ENCODE measurements at places on chromosomes 2 and 18. TPM values are rescaled to one million over a fixed set of nuclear protein-coding genes. Genes with fewer than 3 reads are reported as not detected.

- no peak overlapping the region for H3K4me3 ChIP-seq
- no peaks in the 10 kb centered on the region for H3K4me1 ChIP-seq
- no peaks in the 10 kb centered on the region for H3K27me3 ChIP-seq
- no peaks in the 10 kb centered on the region for H3K36me3 ChIP-seq
These were observed 71.7 kb upstream of the WDR75 start for GRCh38 chr2:189369566-189369965.

GRCh38 chr2:239466755-239467271 lies 66.0 kb upstream of the HDAC4 start:
- no peaks in the 10 kb centered on the region for H3K36me3 ChIP-seq
- no peak for DNase-seq
- H3K4me1 ChIP-seq, result no peaks in the 10 kb centered on the region
- H3K27me3 ChIP-seq, result no peaks in the 10 kb centered on the region

GRCh38 chr2:23592061-23592685 lies 207.2 kb downstream of the KLHL29 start:
- no peaks in the 10 kb centered on the region for H3K27me3 ChIP-seq

HRH4 gene
- polyA plus RNA-seq, result not detected

SFXN5 gene
- polyA plus RNA-seq, result 15.2 TPM

ATOH8 gene
- polyA plus RNA-seq, result not detected

TUBB8B gene
- polyA plus RNA-seq, result not detected

NEB gene
- 0.47 TPM for polyA plus RNA-seq

MTCL1 gene
- not detected for polyA plus RNA-seq

Measured in GM12878 (cell line).